A673 (cell line): ENCODE measurements at places on chromosomes 7 and 10. TPM values are rescaled to one million over a fixed set of nuclear protein-coding genes. Genes with fewer than 3 reads are reported as not detected.
A peak's percentile ranks its signal among the peaks of the same experiment; 100 is the strongest.

DNA sequence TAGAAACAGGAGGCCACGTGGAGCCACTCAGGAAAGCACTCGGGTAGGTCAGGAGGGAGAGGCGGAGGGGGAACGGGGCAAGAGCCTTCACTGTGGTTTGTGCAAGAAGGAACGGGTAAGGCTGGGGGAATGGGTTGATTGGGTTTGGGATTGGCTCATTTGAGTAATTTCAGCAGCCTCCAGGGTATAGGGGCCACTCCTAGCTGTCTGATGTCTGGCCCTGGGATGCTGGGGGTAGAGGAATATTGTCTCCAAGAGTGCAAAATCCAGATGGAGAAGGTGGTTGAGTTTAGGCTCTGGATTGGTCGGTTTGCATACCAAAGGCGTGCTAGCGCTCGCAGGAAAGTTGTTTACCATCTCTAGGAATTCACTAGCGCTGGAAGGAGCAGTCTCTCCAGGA lies 47.2 kb downstream of the MYL10 start:
- H3K4me3 ChIP-seq = no peak overlapping the region
- DNase-seq = no peak
- H3K36me3 ChIP-seq = no peaks in the 10 kb centered on the region
- H3K27me3 ChIP-seq = no peaks in the 10 kb centered on the region

- no peaks in the 10 kb centered on the region for H3K36me3 ChIP-seq
- DNase-seq = peak; percentile 89
- no peaks in the 10 kb centered on the region for H3K27me3 ChIP-seq
Measured at GRCh38 chr10:7260412-7260900, 150.4 kb downstream of the SFMBT2 start.

Gene GALNT17
- not detected in 2 replicates for total RNA-seq

DNA sequence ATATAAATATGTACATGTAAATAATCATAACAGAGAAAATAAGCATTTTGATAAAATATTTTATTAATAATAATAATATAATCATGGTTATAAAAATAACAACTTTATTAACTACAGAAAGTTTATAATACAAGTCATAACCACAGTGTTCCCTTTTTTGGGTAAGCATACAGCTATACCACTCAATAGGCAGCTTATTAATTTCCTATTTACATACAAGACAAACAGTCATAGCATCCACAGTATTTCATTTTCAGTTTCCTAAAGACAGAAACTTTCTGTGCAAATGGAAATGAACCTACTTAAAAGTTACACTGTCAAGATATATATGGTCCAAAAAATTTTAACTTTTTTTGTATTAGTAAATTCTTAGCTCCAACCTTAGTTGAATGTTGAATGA lies 70.9 kb downstream of the HGF start:
- no peak overlapping the region for H3K4me3 ChIP-seq
- no peaks in the 10 kb centered on the region for H3K36me3 ChIP-seq
- no peaks in the 10 kb centered on the region for H3K27me3 ChIP-seq
- DNase-seq = no peak
- no peak overlapping the region for H3K27ac ChIP-seq
- no peaks in the 10 kb centered on the region for H3K4me1 ChIP-seq

GRCh38 chr7:80600046-80600445 lies 38.4 kb upstream of the CD36 start:
- no peak overlapping the region for H3K4me3 ChIP-seq
- no peaks in the 10 kb centered on the region for H3K36me3 ChIP-seq
- H3K4me1 ChIP-seq = peaks cover 30% of the 10 kb centered on the region
- no peaks in the 10 kb centered on the region for H3K27me3 ChIP-seq
- H3K27ac ChIP-seq = peak overlapping the region; percentile 16

Gene PRKAG2
- total RNA-seq = 10.3 and 11.6 TPM in 2 replicates

Gene PRSS37
- total RNA-seq = not detected in 2 replicates

- H3K36me3 ChIP-seq = no peaks in the 10 kb centered on the region
- DNase-seq = peak; percentile 80
- no peak overlapping the region for H3K27ac ChIP-seq
- H3K4me3 ChIP-seq = no peak overlapping the region
- no peaks in the 10 kb centered on the region for H3K27me3 ChIP-seq
- H3K4me1 ChIP-seq = peaks cover 32% of the 10 kb centered on the region
Measured at GRCh38 chr10:114102256-114102655, 58.6 kb downstream of the ADRB1 start.

GRCh38 chr10:104036518-104037260 lies 49.0 kb downstream of the COL17A1 start:
- H3K27ac ChIP-seq = no peak overlapping the region
- H3K4me1 ChIP-seq = no peaks in the 10 kb centered on the region
- DNase-seq = no peak

DNA sequence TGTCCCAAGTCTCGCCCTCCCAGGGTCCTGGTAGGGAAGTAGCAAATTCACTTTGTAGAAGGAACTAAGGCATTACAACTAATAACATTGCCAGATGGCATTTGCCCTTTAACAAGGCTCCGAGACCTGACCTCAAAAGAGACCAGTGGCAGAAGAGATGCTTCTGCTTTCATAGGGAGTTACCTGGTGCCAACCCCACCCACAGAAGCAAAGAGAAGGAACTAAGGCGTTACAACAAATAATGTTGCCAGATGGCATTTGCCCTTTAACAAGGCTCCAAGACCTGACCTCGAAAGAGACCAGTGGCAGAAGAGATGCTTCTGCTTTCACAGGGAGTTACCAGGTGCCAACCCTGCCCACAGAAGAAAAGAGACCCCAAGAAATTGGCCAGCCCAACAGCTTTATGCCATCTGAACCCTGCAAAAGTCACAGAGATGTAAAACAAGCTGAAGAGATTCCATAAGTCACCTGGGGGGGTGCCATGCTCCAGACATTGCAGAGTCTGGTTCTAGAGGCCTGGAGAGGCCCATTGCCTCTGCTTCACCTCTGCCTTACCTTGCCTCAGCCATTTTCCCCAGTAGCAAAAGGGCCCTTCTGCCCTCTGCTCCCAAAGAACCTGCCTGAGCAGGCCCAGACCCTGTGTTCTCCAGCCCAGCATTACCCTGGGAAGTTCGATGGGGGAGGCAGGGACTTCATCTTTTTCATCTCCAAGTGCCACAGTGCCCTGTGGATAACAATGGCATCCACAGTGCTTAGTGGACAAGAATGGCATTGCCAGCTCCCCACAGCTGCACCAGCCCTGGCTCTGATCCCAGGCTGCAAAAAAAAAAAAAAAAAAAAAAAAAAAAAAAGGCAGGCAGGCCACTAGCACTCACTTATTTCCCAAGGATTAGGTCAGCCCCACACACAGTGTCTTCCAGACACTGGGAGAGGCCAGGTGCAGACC lies 179.5 kb upstream of the PLXNA4 start:
- no peaks in the 10 kb centered on the region for H3K4me1 ChIP-seq
- H3K4me3 ChIP-seq = no peak overlapping the region
- no peak for DNase-seq
- H3K36me3 ChIP-seq = no peaks in the 10 kb centered on the region
- no peaks in the 10 kb centered on the region for H3K27me3 ChIP-seq
- H3K27ac ChIP-seq = no peak overlapping the region

Gene CTNNA3
- total RNA-seq = not detected in 2 replicates

Gene CRHR2
- total RNA-seq = not detected in 2 replicates

Gene DCLRE1C
- total RNA-seq = 13.1 and 14.6 TPM in 2 replicates

- H3K36me3 ChIP-seq = no peaks in the 10 kb centered on the region
- DNase-seq = peak; percentile 6
- no peaks in the 10 kb centered on the region for H3K27me3 ChIP-seq
- H3K27ac ChIP-seq = no peak overlapping the region
Measured at GRCh38 chr10:111037858-111038257, 39.0 kb upstream of the ADRA2A start.

- DNase-seq = no peak
- no peaks in the 10 kb centered on the region for H3K36me3 ChIP-seq
- H3K4me3 ChIP-seq = no peak overlapping the region
- no peak overlapping the region for H3K27ac ChIP-seq
Measured at GRCh38 chr10:130814610-130815009, 496.9 kb downstream of the TCERG1L start.

Gene FKBP6
- not detected in 2 replicates for total RNA-seq

DNA sequence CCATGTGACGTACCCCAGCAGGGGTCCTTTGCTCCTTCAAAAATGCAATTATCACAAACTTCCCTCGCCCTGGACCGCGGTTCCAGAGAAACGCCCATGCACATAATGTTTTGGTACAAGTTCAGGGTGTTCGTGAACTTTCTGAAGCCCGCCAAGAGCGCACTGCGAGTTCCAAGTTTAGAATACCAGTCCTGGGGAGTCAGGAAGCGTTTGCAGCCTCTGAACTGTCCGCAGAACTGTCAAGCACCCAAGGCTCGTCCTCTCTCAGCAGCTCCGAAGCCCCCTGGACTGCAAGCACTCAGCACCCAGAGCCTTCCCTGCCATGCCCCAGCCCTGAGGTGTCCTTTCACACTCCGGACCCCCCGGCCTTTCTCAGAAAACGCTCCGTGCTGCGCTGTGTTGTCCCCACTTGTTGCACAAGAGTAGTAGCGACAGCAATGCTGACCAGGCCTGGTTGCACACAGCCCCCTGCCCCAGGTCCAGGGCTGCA lies 30.3 kb downstream of the CALML3 start:
- H3K27me3 ChIP-seq = no peaks in the 10 kb centered on the region
- DNase-seq = no peak
- H3K4me3 ChIP-seq = no peak overlapping the region
- no peak overlapping the region for H3K27ac ChIP-seq

Gene GBX1
- not detected in 2 replicates for total RNA-seq

DNA sequence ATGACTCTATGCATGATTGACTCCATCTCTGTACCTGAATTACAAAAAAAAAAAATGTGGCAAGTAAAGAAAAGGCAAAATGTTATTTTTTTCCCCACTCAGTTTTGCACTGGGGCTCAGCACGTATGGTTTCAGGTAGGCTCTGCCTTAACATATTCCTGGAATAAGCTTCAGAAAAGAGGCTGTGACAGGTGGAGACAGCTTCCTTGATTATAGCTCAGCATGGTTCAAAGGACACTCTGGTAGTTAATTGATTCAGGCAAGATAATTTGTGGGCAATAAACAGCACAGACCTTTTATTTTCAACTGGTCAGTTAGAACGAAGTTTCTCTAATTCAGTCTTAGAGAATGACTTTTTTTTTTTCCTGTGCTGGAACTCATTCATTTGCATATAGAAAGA lies 347.3 kb downstream of the GALNT17 start:
- H3K4me1 ChIP-seq = no peaks in the 10 kb centered on the region
- H3K27ac ChIP-seq = no peak overlapping the region
- H3K36me3 ChIP-seq = no peaks in the 10 kb centered on the region
- no peak for DNase-seq
